ENCODE measurements at places on chromosomes 3 and 15. TPM values are rescaled to one million over a fixed set of nuclear protein-coding genes. Genes with fewer than 3 reads are reported as not detected.

The HYAL3 gene
- 7.6 TPM for total RNA-seq

The KBTBD13 gene
- not detected for total RNA-seq

The ILDR1 gene
- 3.7 TPM for total RNA-seq

The HESX1 gene
- 2.9 TPM for total RNA-seq

The UROC1 gene
- total RNA-seq: not detected

The DPPA2 gene
- total RNA-seq: not detected

The MORC1 gene
- not detected for total RNA-seq

The WDR82 gene
- total RNA-seq: 47.6 TPM

The PLSCR2 gene
- 0.62 TPM for total RNA-seq

The ATP10A gene
- 8.0 TPM for total RNA-seq

The PEX5L gene
- 0.07 TPM for total RNA-seq

The HCLS1 gene
- 0.92 TPM for total RNA-seq

The GNAT1 gene
- total RNA-seq: not detected

The TMC3 gene
- total RNA-seq: not detected

The ADAMTSL3 gene
- 0.67 TPM for total RNA-seq

The CATSPER2 gene
- 5.0 TPM for total RNA-seq

The NPRL2 gene
- 19.0 TPM for total RNA-seq

The RARB gene
- total RNA-seq: 1.8 TPM

The POPDC2 gene
- 1.0 TPM for total RNA-seq

The TRIM71 gene
- 2.4 TPM for total RNA-seq

The CRYGS gene
- total RNA-seq: 1.8 TPM

The CORO2B gene
- 17.9 TPM for total RNA-seq

The CYP8B1 gene
- total RNA-seq: not detected
